HS-5 (cell line): ENCODE measurements at places on chromosomes 13 and 19.
A peak's percentile ranks its signal among the peaks of the same experiment; 100 is the strongest.

- DNase-seq, result no peak
These were observed at the start of gene PNMA8C for GRCh38 chr19:46428239-46429135. PNMA8C (minus strand) TSS chr19:46428936; CDS start chr19:46428359, 577 bp downstream.

- DNase-seq, result no peak
These were observed 12.1 kb upstream of the FKRP start for GRCh38 chr19:46733690-46734292.

DNA sequence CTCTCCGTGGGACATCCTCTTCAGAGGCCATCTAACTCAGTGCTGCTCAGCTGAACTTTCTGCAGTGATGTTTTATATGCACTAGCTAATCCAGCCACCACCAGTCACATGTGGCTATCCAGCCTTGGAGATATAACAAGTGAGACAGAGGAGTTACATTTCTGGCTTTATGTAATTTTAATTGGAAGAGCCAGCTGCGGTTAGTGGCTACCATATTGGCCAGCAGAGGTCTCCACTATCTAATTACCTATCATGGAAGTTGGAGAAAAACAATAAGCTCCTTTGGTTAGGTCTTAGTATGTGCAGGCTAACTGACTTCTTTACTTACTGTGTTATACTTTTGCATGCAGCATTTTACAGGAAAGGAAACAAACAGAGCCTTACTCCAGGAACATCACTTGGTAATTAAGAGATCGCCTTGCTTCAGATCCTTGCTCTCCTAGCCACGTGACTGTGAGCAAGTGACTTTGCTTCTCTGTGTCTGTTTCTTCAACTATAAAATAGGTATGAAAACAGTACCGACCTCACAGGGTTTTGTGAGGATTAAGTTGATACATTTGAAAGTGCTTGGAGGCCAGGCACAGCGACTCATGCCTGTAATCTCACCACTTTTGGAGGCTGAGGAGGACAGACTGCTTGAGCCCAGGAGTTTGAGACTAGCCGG is 1.6 kb upstream of the KLK10 start:
- DNase-seq, result peak; percentile 11

- peak; percentile 11 for DNase-seq
These were observed 20.0 kb downstream of the NOVA2 start for GRCh38 chr19:45953676-45954075.
